ENCODE measurements at places on chromosomes 11 and 22. TPM values are rescaled to one million over a fixed set of nuclear protein-coding genes. Genes with fewer than 3 reads are reported as not detected.

DNA sequence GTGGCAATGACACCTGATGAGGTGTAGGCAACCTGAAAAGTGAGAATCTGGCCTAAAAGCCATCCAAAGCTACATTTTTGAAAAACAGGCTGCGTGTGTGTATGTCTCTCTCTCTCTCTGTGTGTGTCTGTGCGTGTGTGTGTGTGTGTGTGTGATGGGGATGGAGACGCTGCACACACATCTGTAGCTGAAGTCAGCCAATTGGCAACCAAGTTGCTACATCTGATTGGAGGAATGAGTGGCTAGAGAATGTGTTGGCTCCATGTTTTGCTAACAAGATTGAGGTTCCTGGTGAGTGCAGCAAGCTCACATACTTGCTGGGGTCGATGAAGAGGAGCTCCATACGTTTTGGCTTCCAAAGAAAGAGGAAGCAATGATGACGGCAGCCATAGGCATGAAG lies 311.4 kb upstream of the NCAM1 start:
- H3K4me1 ChIP-seq: no peaks in the 10 kb centered on the region
- H3K36me3 ChIP-seq: no peaks in the 10 kb centered on the region
- H3K4me3 ChIP-seq: no peak overlapping the region
- DNase-seq: no peak
- H3K27ac ChIP-seq: no peak overlapping the region
- H3K27me3 ChIP-seq: no peaks in the 10 kb centered on the region

Gene FREY1
- total RNA-seq: 0.88 TPM

GRCh38 chr11:90428836-90429235 lies 206.0 kb upstream of the CHORDC1 start:
- no peak for DNase-seq
- H3K27ac ChIP-seq: no peak overlapping the region
- H3K4me3 ChIP-seq: no peak overlapping the region

DNA sequence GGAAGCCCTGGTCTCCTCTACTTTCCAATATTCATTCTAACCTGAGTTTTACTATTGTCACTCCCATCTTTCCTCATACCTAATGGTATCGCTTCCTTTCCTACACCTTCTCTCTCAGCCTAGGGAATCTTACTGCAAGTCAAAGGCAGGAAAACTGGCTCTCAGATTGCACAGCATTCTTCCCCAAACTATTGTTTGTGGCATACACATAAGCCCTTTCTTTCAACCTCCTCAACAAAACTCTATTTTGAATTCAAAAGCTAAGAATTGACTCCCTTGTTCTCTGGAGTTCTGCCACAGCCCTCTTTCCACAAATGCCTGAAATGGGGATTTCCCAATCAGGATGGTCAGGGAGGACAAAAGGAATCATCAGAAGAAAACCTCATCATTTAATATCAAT lies 181.5 kb downstream of the FAM76B start:
- peaks cover 11% of the 10 kb centered on the region for H3K4me1 ChIP-seq
- H3K27ac ChIP-seq: no peak overlapping the region
- H3K27me3 ChIP-seq: no peaks in the 10 kb centered on the region
- no peak for DNase-seq

DNA sequence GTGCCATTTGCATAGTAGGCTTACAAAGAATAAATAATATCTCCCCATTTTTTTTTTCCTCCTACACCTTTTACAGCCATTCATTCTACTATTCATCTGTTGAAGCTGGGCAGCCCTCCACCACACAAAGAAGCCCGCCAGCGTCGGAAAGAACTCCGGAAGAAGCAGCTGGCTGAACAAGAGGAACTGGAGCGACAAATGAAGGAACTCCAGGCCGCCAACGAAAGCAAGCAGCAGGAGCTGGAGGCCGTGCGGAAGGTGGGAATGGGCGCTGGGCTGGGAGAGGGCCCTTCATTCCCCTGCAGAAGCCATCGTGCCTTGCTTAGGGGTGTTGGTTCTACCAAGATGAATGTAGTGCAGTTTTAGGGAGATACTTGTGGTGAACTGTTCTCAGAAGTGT lies 68.6 kb downstream of the SWAP70 start:
- H3K27me3 ChIP-seq: no peaks in the 10 kb centered on the region
- no peak overlapping the region for H3K27ac ChIP-seq
- H3K4me3 ChIP-seq: no peak overlapping the region
- no peak for DNase-seq
- peaks cover 17% of the 10 kb centered on the region for H3K36me3 ChIP-seq
- H3K4me1 ChIP-seq: no peaks in the 10 kb centered on the region

Gene BAIAP2L2
- total RNA-seq: 0.93 TPM

DNA sequence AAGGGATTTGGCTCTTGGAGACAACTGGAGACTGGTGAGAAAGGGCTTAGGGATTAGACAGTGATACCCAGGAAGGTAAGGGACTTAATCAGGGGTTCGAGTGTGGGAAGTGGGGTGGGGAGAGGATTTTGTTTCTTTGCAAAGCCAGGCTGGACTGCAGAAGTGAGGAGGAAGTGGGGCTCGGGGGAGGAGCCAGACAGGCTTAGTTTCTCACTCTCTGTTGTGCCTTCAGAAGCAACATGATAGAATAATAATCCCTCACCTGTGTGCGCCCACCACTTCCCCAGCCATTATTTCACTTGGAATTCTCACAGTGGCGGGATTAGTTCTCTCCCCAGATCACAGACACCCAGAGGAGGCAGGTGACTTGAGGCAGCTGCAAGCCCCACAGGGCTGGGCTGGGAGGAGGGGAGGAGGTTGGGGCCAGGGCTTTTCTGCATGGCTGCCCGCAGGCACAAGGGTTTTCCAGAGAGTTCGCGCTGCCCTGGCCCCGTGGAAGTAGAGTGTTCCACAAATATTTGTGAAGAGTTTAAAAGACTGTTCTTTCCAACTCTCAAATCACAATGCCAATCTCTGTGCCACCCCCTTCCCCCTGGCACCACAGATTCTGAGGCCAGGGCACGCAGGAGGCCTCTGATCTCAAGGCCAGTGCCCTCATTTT lies 4.0 kb upstream of the SEC14L2 start:
- H3K36me3 ChIP-seq: no peaks in the 10 kb centered on the region
- peaks cover 31% of the 10 kb centered on the region for H3K4me1 ChIP-seq
- H3K4me3 ChIP-seq: no peak overlapping the region
- no peaks in the 10 kb centered on the region for H3K27me3 ChIP-seq

Gene TMEM191C
- 1.4 TPM for total RNA-seq

Gene PAX6
- total RNA-seq: not detected

Gene ACRV1
- total RNA-seq: not detected

Gene HEPHL1
- not detected for total RNA-seq

GRCh38 chr11:64750361-64751054 lies 6.6 kb upstream of the RASGRP2 start:
- H3K4me3 ChIP-seq: no peak overlapping the region
- peaks cover 1% of the 10 kb centered on the region for H3K36me3 ChIP-seq

DNA sequence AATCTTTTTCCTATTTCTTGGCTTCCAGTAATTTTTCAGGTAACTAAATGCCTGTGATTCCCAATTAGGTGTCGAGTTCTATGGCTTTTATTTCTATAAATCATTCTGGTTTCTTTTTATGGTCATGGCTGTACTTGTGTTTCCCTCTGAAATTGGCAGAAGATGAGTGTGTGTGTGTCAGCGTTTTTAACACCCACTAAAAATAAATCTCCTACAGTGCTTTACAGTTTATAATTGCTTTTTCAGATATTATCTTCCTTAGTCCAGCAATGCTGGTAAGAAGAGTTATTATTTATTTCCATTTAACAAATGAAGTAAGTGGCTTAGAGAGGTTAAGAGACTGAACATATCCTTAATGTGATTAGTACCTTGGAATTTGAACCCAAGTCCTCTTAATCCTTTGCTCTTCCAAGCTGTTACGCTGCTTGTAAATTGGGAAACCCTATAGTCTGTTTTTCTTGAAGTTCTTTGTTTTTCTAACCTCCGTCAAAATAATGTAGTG lies 125.2 kb downstream of the TEAD1 start:
- H3K27ac ChIP-seq: no peak overlapping the region
- no peak for DNase-seq

DNA sequence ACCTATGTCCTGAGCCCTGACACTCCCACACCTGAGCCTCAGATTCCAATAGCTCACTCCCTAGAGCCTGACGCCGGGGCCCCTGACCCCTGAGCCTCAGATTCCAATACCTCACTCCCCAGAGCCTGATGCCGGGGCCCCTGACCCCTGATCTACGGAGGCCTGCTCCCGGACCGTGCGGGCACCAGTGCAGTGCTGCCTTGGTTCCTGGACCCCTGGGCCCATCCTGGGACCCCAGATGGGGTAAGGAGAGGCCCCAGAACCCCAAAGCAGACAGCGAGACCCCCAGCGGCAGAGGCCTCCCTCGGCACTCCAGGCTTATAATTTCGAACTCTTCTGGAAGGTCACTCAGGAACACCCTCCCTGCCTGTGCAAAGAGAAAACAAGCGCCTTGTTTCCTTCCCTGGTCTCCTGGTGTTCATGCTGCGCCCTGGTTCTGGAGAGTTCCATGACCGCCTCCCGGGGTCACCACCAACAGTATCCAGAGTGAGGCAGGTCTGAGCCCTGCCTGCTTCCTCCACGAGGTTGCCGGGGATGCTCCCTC lies 7.5 kb downstream of the SUSD2 start:
- no peaks in the 10 kb centered on the region for H3K27me3 ChIP-seq
- H3K36me3 ChIP-seq: no peaks in the 10 kb centered on the region
- no peak for DNase-seq
- no peaks in the 10 kb centered on the region for H3K4me1 ChIP-seq

Gene MAJIN
- total RNA-seq: 0.21 TPM

Gene TRIM51
- total RNA-seq: not detected

DNA sequence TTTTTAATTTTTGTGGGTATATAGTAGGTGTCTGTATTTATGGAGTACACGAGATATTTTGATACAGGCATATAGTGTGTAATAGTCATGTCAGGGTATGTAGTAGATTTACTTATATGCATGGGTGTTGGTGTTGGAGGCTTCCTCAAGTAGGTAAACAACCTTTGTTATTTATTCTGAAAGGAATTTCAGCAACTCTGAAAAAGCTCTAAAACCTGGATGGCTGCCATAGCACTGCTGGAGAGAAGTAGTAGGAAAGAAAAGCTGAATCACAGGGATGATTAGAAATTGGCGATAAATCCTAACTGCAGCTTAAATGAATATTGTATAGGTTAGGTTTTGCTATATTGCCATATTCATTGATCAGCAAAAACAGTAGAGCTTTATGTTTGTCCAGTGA lies 44.4 kb upstream of the ST14 start:
- peaks cover 1% of the 10 kb centered on the region for H3K27me3 ChIP-seq
- peaks cover 21% of the 10 kb centered on the region for H3K36me3 ChIP-seq
- H3K4me1 ChIP-seq: peaks cover 17% of the 10 kb centered on the region
- DNase-seq: no peak

Gene CRYBA4
- total RNA-seq: 0.36 TPM

Gene FAM111B
- 28.9 TPM for total RNA-seq

GRCh38 chr11:92717240-92717639 lies 252.2 kb upstream of the MTNR1B start:
- H3K4me3 ChIP-seq: no peak overlapping the region
- DNase-seq: no peak
- H3K4me1 ChIP-seq: no peaks in the 10 kb centered on the region

Gene DGCR8
- total RNA-seq: 33.4 TPM

DNA sequence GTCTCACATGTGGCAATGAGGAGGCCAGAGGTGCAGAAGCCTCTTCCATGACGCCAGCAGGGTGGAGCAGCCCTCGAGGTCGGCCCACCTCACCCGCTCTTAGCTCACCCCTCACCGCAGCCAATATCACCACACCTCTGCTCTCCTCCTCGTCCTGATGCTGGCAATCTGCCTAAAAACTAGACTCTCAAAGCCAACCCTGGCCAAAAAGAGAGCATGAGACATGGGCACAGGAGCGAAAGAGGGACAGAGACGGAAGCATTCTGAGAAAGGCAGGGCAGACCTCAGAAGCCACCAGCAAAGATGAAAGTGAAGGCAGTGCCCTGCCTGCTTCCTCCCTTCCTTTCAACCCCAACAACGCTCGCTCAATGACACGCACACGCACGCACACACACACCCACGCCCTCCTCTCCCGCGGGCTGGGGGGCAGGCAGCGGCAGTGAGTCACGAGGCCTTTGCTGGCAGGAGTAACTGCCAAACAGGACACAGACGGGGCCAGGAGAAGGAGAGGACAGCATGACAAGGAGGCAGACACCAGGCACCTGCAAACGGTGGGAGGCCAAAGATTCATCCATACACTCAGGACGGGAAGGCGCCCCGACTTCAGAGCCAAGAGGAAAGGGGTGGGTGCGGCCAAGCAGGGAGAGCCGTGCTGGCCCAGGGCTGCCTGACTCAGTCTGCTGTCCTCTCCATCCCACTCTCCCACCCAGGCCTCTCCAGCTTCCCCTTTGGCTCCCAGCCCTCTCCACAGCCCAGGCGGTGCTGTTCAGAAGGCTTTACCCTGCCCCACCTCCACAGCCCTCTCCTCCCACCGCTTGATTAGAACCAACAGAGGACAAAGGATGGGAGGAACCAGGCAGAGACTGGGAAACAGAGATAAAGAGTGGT lies 11.4 kb downstream of the IGSF9B start:
- H3K27ac ChIP-seq: peak overlapping the region; percentile 88
- DNase-seq: peak; percentile 93
- peak overlapping the region; percentile 61 for H3K4me3 ChIP-seq
- H3K27me3 ChIP-seq: no peaks in the 10 kb centered on the region
- H3K36me3 ChIP-seq: peaks cover 21% of the 10 kb centered on the region
- H3K4me1 ChIP-seq: peaks cover 69% of the 10 kb centered on the region

DNA sequence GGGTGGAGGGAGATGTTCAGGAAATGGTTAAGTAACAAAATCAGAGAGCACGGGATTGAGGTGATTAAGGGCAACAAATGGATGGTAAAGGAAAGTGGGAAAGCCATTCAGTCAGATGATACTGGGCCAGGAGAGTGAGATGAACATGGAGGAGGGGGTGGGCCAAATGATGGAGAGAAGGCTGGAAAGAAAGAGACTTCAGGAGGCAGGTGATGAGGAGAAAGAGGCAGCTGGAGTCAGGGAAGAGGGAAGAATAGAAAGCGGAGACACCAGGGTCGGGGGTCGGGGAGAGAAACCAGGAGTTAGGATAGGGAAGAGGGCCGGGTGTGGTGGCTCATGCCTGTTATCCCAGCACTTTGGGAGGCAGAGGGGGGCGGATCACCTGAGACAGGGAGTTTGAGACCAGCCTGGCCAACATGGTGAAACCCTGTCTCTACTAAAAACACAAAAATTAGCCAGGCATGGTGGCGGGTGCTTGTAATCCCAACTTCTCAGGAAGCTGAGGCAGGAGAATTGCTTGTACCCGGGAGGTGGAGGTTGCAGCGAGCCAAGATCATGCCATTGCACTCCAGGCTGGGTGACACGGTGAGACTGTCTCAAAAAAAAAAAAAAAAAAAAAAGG lies 4.7 kb upstream of the KDM2A start:
- no peak overlapping the region for H3K27ac ChIP-seq
- peaks cover 3% of the 10 kb centered on the region for H3K4me1 ChIP-seq
- H3K4me3 ChIP-seq: no peak overlapping the region
- no peaks in the 10 kb centered on the region for H3K36me3 ChIP-seq
- no peak for DNase-seq

Gene IL10RA
- 114 TPM for total RNA-seq

Gene MS4A12
- total RNA-seq: not detected

Gene SLC1A2
- not detected for total RNA-seq

Gene VWA5A
- 6.9 TPM for total RNA-seq

- peak overlapping the region; percentile 6 for H3K27ac ChIP-seq
- H3K27me3 ChIP-seq: no peaks in the 10 kb centered on the region
- H3K4me3 ChIP-seq: no peak overlapping the region
- no peak for DNase-seq
- H3K36me3 ChIP-seq: peaks cover 10% of the 10 kb centered on the region
- H3K4me1 ChIP-seq: peaks cover 36% of the 10 kb centered on the region
Measured at GRCh38 chr22:47019012-47019790, 256.8 kb downstream of the TBC1D22A start.

GRCh38 chr11:117395476-117395875 lies 67.8 kb downstream of the CEP164 start:
- H3K4me1 ChIP-seq: no peaks in the 10 kb centered on the region
- no peak overlapping the region for H3K27ac ChIP-seq
- peaks cover 80% of the 10 kb centered on the region for H3K36me3 ChIP-seq

Gene APOA5
- total RNA-seq: not detected
